ENCODE measurements at places on chromosomes 5 and 9.

DNA sequence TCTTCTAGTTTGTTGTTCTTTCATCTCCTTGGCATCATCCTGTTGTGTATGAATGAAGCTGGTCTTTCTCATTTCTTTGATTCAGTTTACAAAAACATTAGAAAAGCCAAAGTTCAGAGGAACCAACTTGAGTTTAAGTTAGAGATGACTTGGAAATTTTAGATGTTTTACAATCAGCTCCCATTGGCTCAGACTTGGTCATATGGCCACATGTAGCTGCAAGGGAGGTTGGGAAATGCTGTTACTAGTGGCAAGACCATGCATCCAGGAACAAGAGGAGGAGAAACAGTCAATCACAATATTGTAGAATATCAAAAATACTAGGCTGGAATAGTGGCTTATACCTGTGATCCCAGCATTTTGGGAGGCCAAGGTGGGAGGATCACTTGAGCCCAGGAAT, 19.5 kb downstream of the CARD6 start:
- no peak for DNase-seq

GRCh38 chr5:50967563-50968355, 301.3 kb downstream of the PARP8 start:
- DNase-seq, result no peak

DNA sequence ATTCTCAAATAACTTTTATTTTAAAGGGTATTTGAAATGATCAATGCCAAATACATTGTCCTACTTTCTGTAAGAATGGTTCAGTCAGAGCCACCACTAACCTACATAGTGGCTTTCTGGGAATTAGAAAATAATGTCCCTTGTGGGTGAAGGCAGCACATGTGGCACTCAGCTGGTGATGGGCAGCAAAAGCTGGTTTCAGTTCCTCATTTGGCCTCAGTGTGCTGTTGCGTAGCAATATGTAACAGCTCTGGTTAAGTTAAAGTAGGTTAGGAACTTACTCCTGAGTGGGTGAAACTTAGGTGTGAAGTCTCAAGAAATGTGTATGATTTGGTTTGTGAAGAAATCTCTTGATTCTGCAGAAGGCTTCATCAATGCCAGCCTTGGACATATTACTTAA, 99.6 kb upstream of the SPEF2 start:
- no peak for DNase-seq

DNA sequence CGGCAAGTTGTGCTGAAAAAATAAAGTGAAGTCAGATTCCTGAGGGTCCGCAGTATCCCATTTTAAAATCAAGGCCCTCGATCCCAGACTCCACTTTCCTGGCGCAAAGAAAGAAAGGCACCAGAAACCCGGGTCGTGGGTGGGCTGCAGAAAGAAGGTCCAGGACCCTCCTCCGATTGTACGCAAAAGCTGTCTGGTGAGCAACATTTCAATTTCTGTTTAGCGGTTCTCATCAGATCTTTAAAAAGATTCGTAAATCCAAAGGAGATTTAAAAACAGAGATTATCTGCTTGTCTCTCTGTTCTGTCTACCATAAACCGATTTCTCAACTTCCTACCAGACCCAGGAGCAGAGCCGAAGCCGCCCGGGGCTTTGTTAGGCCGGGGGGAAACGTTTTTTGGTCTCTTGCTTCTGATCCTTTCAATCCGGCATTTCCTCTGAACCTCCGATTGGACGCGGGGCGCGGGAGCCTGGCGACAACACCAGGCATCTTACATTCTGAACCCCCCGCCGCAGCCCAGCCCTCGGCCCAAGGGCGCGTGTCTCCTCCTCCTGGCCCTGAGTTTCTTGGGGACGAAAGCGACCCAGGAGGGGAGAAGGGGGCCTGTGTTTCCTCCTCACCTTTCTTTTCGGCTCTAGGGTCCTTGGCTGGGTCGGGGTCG, 746 bp downstream of the NKX2-5 start:
- DNase-seq, result no peak

DNA sequence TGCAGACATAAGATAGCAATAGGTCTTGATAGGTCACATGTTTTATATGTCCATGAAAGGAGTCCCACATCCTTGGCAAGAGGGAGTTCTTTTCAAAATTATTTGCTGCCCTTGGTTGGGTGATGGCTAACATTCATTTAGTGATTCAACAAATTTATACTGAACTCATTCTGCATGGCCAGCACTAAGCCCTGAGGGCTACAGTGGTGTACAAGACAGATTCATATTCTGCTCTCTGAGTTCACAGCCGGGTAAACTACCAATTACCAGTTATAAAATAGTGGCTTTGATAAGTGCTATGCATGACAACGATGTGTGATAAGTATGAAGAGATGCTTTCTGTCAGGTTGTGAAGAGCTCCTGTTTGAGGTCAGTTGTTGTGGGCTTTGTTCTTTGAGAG, 340.0 kb downstream of the GABRG2 start:
- no peak for DNase-seq
